Epithelial cell of proximal tubule (primary cell): ENCODE measurements at places on chromosomes 6 and 20.

GRCh38 chr20:13082378-13082777, 73.6 kb downstream of the SPTLC3 start:
- DNase-seq = no peak

DNA sequence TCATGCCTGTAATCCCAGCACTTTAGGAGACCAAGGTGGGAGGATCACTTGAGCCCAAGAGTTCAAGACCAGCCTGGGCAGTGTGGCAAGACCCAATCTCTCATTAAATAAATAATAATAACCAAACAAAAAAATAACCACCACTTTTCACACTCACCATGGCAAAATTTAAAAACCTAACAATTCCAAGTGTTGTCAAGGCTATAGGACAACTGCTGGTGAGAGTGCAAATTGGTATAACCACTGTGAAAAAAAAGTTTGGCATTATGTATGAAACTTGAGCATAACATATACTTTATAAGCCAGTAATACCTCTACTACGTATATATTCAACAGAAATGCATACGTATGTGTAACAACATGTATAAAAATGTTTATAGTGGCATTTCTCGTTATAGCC, 3.8 kb downstream of the PRR3 start:
- no peak for DNase-seq

DNA sequence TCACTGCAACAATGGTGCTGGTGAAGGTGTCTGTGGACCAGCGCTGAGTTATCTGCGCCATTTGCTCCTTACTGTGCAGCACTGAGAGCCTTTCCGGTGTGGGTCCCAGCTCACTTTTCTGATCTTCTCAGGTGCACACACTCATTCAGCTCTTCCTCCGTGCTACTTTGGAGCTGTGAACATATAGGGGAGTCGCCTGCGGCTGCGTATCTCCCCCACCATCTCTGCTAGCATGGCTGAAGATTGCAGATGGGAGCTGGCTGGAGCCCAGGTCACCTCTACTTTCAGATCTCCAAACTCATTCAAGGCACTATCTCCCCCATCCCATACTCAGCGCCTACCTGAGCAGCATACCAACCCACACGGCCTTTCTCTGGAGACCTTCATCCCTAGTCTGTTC, 96.9 kb downstream of the DHX35 start:
- DNase-seq = no peak

DNA sequence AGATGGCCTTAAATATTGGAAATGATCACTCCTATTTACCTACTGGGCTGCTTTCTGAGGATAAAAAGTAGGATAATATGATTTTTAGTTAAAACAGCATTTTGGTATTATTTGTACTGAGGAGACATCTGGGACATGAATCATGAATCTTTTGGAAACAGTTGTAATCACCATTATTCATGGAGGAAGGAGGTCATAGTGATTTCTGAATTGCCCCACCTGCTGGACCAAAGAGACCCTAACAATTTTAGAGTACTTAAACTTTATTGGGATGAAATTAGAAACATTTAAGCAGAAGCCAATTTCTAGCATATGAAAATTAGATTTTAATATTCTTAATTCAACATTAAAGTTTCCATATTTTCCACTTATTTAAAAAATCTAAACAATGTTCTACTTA, 108.4 kb upstream of the SIM1 start:
- DNase-seq = no peak

DNA sequence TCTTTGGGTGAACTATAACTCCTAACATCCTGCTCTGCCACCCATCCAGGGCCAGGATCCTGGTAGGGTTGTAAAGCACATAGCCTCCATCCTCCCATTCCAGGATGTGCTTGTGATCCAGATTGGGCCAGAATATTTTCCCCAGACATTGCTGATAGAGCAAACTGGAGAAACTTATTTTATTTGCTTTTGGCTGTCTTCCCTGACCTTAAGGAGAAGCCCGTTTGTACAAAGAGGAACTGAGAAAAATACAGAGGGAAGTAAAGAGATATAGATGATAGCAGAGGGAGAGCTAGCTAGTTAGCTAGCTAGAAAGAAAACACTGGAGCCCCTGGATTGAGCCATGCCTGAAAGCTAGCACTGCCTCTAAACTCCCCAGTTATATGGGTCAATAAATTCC, 9.0 kb upstream of the HDAC2 start:
- DNase-seq = no peak

- no peak for DNase-seq
Observed at GRCh38 chr6:113980937-113981554, 10.1 kb upstream of the HDAC2 start.

- DNase-seq = no peak
Observed at GRCh38 chr6:127547904-127548649, 28.9 kb upstream of the C6orf58 start.
